Thoracic aorta (tissue), 2 donors: ENCODE measurements at places on chromosomes 7 and 10. TPM values are rescaled to one million over a fixed set of nuclear protein-coding genes. Genes with fewer than 3 reads are reported as not detected.

The GNAT3 gene
- total RNA-seq, result not detected

The DENND2A gene
- total RNA-seq, result 5.1 TPM

The PRRT4 gene
- total RNA-seq, result 2.2 TPM

The MEOX2 gene
- 9.9 TPM for total RNA-seq

The MYPN gene
- total RNA-seq, result not detected

The CCDC136 gene
- total RNA-seq, result 34.7 TPM

The SLC39A12 gene
- 0.14 TPM for total RNA-seq

The CYP2W1 gene
- not detected for total RNA-seq

The NPC1L1 gene
- 0.85 TPM for total RNA-seq

The STAG3 gene
- 0.56 TPM for total RNA-seq

The JAZF1 gene
- 13.9 TPM for total RNA-seq

The ABHD11 gene
- total RNA-seq, result 16.9 TPM

The PTCD1 gene
- 23.7 TPM for total RNA-seq

The DPCD gene
- 12.6 TPM for total RNA-seq

The IFIT1B gene
- not detected for total RNA-seq

The SGCE gene
- total RNA-seq, result 106 TPM

The CYP26A1 gene
- total RNA-seq, result not detected

The MICALL2 gene
- 80.0 TPM for total RNA-seq

The SRGN gene
- 200 TPM for total RNA-seq

The LIPA gene
- 39.7 TPM for total RNA-seq

The TMEM26 gene
- 0.27 TPM for total RNA-seq

The TAS2R41 gene
- 2.5 TPM for total RNA-seq

The EVX1 gene
- not detected for total RNA-seq

The MUC12 gene
- not detected for total RNA-seq

The TMEM196 gene
- not detected for total RNA-seq

The CAMK2B gene
- total RNA-seq, result 1.5 TPM

The ASZ1 gene
- not detected for total RNA-seq

The BICC1 gene
- 20.4 TPM for total RNA-seq

The PKD2L1 gene
- 0.56 TPM for total RNA-seq

The AKR1C4 gene
- not detected for total RNA-seq

The KCNH2 gene
- 1.2 TPM for total RNA-seq

The CNPY1 gene
- total RNA-seq, result not detected

The UTF1 gene
- not detected for total RNA-seq

The RBP3 gene
- not detected for total RNA-seq

The ACTL6B gene
- not detected for total RNA-seq

The ITIH5 gene
- 15.9 TPM for total RNA-seq

The SHTN1 gene
- 18.2 TPM for total RNA-seq

The ZNF365 gene
- 2.2 TPM for total RNA-seq

The WDFY4 gene
- 14.9 TPM for total RNA-seq

The CC2D2B gene
- 6.2 TPM for total RNA-seq

The ZNF679 gene
- total RNA-seq, result not detected

The NRCAM gene
- 2.4 TPM for total RNA-seq

The MRPS33 gene
- total RNA-seq, result 8.0 TPM

The C10orf53 gene
- not detected for total RNA-seq

The NEUROD6 gene
- not detected for total RNA-seq

The GNGT1 gene
- total RNA-seq, result not detected

The COL1A2 gene
- 1,356 TPM for total RNA-seq

The TBX20 gene
- 0.35 TPM for total RNA-seq

The NODAL gene
- total RNA-seq, result 0.27 TPM

The GRB10 gene
- total RNA-seq, result 104 TPM

The AIFM2 gene
- 17.1 TPM for total RNA-seq

The PLXNA4 gene
- total RNA-seq, result 27.7 TPM

The KIF11 gene
- total RNA-seq, result 0.81 TPM

The DIP2C gene
- 36.8 TPM for total RNA-seq

The VAX1 gene
- not detected for total RNA-seq

The CDHR1 gene
- total RNA-seq, result 0.14 TPM

The SLC35G1 gene
- 10.0 TPM for total RNA-seq

The NUTM2E gene
- not detected for total RNA-seq
